ENCODE measurements at places on chromosomes 2 and 18.

- DNase-seq: no peak
Observed at GRCh38 chr2:85390941-85391669, 19.1 kb downstream of the CAPG start.

- no peak for DNase-seq
Observed at GRCh38 chr2:186862869-186863709, 14.1 kb upstream of the ZSWIM2 start.

GRCh38 chr2:170084820-170085491, 93.0 kb upstream of the MYO3B start:
- DNase-seq: no peak

- no peak for DNase-seq
Observed at GRCh38 chr2:190964170-190964795, 49.7 kb downstream of the STAT1 start.

DNA sequence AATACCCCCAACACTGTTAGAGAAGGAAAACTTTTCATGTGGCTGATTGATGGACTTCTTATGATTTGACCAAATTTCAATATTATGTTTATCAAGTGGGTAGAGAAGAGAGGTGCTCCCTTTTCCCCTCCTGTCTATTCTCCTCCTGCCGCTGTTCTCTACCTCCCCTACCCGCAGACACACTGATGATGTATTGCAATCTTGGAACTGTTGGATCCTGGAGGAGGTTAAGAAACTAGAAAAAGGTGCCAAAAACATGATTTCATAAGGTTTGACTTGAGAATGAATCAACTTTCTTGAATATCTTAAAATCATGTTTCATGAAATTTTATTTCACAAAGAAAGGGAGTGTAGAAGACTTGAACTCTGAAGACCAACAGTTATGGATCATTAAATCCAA, 125.8 kb downstream of the MEIS1 start:
- no peak for DNase-seq

DNA sequence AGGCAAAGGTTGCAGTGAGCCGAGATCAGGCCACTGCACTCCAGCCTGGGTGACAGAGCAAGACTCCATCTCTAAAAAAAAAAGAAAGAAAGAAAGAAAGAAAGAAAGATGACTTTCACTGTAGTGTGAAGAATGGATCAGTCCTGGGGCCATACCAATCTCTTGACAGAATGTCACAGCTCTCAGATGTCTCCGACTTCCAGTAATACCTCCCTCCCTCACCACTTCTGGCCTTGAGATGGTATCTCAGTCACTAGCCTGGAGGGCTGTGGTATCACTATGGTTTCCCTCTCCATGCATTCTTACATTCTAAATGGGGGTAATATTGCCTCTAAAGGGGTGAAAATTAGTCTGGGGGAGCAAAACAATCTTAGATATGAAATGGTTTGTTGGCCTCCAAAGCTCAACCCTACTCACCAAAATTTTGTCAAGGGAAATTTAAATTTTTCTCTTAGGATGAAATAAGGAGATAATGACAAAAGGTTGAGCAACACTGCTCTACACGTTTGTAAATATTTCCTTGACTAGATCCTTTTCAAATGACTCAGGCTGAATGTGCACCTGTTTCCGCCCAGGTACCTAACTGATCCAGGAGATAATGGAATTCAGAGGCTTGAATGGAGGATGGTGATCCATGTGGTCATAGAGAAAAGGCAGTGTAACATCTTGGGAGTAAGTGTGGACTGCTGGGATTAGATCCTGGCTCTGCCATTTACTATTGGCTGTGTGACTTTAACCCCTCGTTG, 19.9 kb upstream of the SPRED2 start:
- DNase-seq: no peak
